Hepatocyte (in vitro differentiated cells): ENCODE measurements at places on chromosomes 2 and 18. TPM values are rescaled to one million over a fixed set of nuclear protein-coding genes. Genes with fewer than 3 reads are reported as not detected.

NOL4 gene
- total RNA-seq = 1.3 and 2.0 TPM in 2 replicates

PCARE gene
- 0.04 and 2.2 TPM in 2 replicates for total RNA-seq

SLC39A6 gene
- total RNA-seq = 53.6 and 59.6 TPM in 2 replicates

MATN3 gene
- 2.3 and 3.5 TPM in 2 replicates for total RNA-seq

ZC3H15 gene
- 74.6 and 80.4 TPM in 2 replicates for total RNA-seq

PHOSPHO2 gene
- total RNA-seq = 7.2 and 8.1 TPM in 2 replicates
